ENCODE measurements at places on chromosomes 6 and 20. TPM values are rescaled to one million over a fixed set of nuclear protein-coding genes. Genes with fewer than 3 reads are reported as not detected.

RIPPLY2 gene
- not detected for total RNA-seq

VSX1 gene
- total RNA-seq, result not detected

PPIL6 gene
- 3.3 TPM for total RNA-seq

LY6G5C gene
- 1.7 TPM for total RNA-seq

EFHC1 gene
- 12.4 TPM for total RNA-seq

LIN28B gene
- total RNA-seq, result 0.25 TPM

ADAM33 gene
- total RNA-seq, result not detected

ZC3H12D gene
- total RNA-seq, result 0.30 TPM

TBC1D32 gene
- 13.8 TPM for total RNA-seq

SLCO4A1 gene
- 107 TPM for total RNA-seq

SOBP gene
- 2.6 TPM for total RNA-seq

TSHZ2 gene
- 0.07 TPM for total RNA-seq

MYB gene
- 3.7 TPM for total RNA-seq

RIMS4 gene
- total RNA-seq, result 0.05 TPM

BCLAF1 gene
- 159 TPM for total RNA-seq

ABHD16B gene
- not detected for total RNA-seq

CST5 gene
- not detected for total RNA-seq

SYCP2 gene
- total RNA-seq, result 0.59 TPM

KCNQ2 gene
- 86.5 TPM for total RNA-seq

OGFR gene
- total RNA-seq, result 73.6 TPM

AVP gene
- total RNA-seq, result not detected

HRH3 gene
- total RNA-seq, result not detected

MYBL2 gene
- 92.1 TPM for total RNA-seq
